NCI-H2029 treated with DMSO at 0.1 percent for 48 hours (cell line): ENCODE measurements at places on chromosomes 16 and 17.

DNA sequence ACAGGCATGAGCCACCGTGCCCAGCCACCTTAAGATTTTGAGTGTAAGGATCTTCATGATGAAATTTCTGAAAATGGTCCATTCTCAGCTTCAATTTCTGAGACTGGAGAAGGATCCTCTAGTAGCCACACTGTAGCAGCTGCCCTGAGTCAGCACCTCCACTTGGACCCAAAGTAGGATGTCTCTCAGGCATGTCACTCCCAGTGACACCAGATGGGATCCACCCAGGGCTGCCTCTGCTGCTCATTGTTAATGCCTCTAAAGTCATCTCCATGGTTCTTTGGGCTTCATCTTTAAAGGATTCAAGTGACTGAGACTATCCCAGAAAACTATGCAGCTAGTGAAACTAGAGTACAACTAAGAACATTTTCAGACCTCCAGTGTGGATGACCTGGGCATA, 7.9 kb downstream of the PLD6 start:
- no peak for DNase-seq

GRCh38 chr17:65102788-65103187, 34.4 kb upstream of the RGS9 start:
- no peak for DNase-seq

- DNase-seq: no peak
These were observed 88.9 kb upstream of the ATF7IP2 start for GRCh38 chr16:10296956-10297340.

- no peak for DNase-seq
These were observed 10.9 kb downstream of the HAPSTR1 start for GRCh38 chr16:9102379-9102778.

- DNase-seq: no peak
These were observed 64.9 kb downstream of the TEX14 start for GRCh38 chr17:58626905-58627304.

DNA sequence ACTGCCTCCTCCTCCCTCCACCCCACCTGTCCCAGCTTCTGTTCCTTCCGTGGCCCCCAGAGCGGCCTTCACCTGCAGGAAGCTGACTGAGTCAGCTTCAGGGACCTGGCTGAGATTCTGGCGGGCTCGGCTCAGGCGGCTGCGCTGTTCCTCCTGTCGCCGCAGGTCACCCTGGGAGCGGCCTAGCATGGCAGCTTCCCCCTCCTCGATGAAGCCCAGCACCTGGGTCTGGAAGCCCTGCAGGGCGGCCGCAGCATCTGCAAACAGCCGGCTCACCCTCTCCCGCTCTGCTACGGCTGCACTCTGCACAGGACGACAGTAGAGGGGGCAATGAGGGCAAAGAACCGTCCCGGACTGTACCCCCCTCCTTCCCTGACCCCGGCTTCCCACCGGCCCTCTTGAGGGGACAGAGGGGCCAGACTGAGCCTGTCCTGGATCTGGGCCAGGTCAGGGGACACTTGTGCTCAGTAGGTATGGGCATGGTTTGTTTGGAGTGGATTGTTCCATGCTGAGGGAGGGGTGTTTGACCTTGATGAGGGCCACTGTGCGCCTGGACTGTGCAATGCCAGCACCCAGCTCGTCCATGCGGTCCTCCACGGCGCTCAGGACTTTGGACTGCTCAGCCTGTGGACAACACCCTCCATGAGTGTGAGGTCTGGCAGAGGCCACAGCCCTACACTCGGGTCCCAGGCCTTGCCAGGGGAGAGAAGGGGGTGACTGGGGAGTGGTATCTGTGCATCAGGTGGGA, 2.0 kb downstream of the TRIM47 start:
- no peak for DNase-seq

GRCh38 chr16:66389256-66390176, 23.0 kb downstream of the CDH5 start:
- no peak for DNase-seq

- no peak for DNase-seq
These were observed 42.2 kb upstream of the TNRC6C start for GRCh38 chr17:77916264-77916663.

GRCh38 chr16:13921328-13921727, 1.4 kb downstream of the ERCC4 start:
- DNase-seq: no peak

DNA sequence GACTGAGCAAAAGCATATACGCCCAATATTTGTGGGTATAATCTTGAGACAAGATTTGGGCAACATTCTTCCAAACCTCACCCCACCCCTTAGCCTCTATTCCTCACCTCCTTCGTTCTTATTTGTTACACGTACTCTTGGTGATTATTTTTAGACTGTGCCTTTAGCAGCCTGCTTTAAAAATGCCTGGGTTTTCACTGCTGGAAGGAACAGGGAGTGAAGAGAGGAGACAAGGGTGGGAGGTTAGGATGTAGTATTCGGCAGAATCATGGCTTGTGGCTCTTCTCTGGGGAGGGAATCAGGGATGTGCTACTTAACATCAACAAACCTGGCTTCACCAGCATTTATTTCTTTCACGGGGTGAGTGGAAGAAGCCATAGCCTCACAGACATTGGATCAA, 11.6 kb downstream of the ALKBH5 start:
- no peak for DNase-seq

DNA sequence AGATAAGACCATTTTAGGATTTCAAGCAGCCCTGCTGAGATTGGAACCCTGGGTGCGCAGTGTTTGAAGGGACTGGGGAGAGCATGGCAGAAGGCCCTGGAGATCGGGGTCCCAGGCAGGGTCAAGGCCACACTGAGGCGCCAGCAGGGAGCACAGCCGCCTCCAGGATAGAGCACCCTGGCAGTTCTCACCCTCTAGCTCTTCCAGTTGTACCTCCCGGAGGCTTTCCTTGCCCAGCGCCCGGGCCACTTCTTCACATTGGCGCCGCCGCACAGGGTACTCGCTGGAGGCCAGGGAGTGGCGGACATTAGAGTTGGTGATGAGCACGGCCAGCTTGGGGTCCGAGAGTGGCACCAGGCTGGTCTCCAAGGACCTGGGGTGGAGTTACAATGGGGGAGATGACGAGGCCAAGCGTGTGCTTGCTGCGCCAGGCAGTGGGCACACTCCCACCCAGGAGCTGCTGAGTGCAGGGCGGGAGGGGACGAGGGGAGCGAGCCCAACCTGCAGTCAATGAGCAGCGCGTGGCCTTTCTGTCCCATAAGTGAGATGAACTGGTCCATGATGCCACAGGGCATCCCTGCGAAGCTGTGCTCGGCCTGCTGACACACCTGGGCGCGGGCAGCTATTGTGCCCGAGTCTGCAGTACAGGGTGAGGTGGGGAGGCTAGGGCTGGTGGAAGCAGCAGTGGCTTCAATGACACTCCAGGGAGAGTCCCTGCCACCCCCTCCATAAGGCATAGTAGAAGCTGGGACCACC, 2.3 kb downstream of the GALK1 start:
- DNase-seq: no peak

GRCh38 chr16:49726155-49726554, 129.8 kb downstream of the ZNF423 start:
- no peak for DNase-seq

DNA sequence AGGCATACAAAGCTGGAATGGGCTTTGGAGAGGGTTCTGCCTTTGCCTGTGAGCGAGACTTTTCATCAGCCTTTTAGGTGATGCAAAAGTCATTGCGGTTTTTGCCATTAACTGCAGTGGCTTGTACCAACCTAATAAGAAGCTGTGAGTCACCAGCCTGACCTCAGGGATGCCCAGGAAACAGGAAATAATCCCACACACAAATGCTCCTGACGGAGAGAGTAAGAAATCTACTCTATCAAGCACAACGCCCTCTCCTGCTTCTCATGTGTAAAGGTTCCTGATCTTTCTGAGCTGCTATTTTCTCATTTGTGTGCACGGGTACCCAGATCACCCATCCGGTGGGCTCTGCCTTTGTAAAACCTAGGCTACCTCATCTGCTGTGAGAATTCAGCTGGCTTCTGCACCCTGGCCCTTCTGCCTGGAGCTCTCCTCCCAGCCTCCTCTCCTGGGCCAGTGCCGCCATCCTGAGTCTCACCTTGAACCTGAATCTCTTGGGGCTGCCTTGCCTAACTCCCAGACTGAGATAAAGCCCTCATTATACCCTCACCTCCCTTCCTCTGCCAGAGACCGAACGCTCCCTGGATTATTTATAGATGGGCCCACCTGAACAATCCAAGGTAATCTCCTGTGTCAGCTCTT, 299.7 kb downstream of the C16orf95 start:
- DNase-seq: no peak

DNA sequence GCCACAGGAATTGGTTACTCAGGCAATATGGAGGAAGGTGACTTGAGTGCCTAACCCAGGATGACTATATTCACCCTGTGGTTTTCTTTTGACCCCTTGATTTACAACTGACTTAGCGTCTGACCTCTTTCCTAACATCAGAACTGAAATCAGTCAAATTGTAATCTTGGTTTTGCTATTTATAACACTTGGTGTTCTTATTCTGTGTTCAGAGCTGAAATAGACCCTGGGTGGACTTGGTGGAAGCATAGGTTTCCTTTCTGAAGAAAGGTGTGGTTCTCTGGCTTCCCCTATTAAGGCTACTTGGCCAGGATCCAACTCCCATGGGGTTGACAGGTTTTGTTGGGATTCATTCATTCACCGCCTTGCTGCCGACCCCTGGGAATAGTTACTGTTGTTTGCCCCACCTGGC, 80.8 kb downstream of the CLEC16A start:
- no peak for DNase-seq

- DNase-seq: no peak
These were observed 39.4 kb downstream of the TBC1D16 start for GRCh38 chr17:79996291-79996690.

GRCh38 chr17:81438688-81439087, 43.4 kb downstream of the BAHCC1 start:
- no peak for DNase-seq

DNA sequence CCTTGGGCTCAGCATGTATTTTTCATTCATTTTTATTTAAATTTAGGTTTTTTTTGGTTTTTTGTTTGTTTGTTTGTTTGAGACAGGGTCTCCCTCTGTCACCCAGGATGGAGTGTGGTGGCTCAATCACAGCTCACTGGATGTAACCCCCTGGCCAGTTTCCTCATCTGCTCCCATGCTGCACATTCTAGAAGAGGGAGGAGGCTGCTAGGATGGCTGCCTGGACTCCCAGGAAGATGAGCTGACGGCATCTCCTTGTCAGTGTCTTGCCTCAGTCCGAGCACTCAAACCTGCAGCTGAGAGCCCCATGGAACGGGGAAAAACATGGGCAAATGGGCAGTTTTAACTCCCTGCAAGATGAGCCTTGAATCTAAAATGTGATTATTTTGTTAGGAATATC, 7.5 kb downstream of the MEAK7 start:
- no peak for DNase-seq

DNA sequence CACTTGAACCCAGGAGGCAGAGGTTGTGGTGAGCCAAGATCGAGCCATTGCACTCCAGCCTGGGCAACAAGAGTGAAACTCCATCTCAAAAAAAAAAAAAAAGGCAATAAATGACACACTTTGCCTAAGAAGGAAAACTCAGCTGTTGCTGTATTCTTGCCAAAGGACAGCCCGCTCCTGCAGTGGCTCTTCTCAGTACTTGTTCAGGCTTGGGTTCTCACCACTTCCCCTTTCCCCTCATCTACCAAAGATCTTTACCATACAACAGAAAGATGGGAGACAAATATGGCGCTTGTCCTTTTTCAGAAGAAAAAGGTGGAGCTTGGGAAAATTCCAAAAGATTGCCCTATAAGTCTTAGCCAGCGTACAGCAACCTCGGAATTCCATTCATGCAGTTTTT, 58.5 kb downstream of the MYH13 start:
- no peak for DNase-seq

- no peak for DNase-seq
These were observed 4.3 kb downstream of the USP32 start for GRCh38 chr17:60387666-60388065.

DNA sequence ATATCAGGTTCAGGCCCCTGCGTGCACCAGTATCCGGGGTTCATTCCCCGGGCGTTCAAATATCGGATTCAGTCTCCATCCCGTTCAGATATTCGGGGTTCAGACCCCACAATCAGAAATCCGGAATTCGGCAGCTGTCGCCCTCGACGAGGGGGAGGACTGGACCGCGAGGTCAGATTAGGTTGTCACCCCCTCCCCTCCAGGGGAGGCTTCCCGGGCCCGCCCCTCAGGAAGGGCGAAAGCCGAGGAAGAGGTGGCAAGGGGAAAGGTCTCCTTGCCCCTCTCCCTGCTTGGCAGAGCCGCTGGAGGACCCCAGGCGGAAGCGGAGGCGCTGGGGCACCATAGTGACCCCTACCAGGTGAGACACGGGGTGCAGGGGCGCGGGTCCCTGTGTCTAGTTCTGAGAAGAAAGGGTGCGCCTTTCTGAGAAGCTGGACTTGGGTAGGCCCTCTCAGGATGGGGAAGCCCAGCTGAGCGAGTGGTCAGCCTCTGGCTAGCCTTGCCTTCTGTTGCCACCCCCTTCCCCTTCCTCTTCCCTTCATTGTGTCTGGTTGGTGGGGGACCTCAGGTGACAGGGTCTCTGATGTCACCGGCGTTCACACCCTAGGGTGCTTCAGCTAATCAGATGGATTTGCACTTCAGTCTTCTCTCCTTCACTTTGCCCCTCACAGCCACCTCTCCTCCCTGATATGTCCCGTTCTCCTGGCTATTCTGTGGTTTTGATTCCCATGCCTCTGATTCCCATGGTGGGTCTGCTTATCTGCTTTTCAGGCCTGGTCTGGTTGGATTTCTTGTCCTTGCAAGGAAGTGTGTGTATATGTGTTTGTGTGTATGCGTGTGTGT, 844 bp downstream of the TAOK2 start:
- DNase-seq: no peak

GRCh38 chr17:2018716-2019510, 6.2 kb downstream of the RTN4RL1 start:
- DNase-seq: peak; percentile 13

GRCh38 chr17:8466456-8466855, 30.8 kb downstream of the NDEL1 start:
- no peak for DNase-seq

- DNase-seq: no peak
These were observed 2.2 kb upstream of the LPCAT2 start for GRCh38 chr16:55506708-55507107.

DNA sequence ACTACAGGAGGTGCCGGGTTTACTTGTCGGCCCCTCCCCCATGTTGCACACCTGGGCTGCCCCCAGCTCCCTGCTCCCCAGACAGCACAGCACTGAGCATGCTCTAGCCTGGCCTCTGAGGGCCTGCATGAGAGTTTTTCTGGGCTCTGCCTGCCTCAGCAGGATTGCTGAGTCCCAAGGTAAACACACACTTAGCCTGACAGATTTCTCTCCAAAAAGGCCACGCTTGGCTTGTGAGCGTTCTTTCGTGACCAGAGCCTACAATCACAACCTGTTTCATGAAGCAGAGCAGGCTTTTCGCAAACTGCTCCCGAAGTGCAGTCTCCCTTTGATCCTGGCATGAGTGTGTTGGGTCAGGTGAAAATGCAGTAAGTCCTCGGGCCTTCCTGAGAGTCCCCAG, 9.8 kb upstream of the CD300E start:
- no peak for DNase-seq
